ENCODE measurements at places on chromosomes 12 and 14.

GRCh38 chr12:1324910-1325309 lies 269.5 kb downstream of the FBXL14 start:
- peaks cover 4% of the 10 kb centered on the region for H3K4me1 ChIP-seq
- no peaks in the 10 kb centered on the region for H3K27me3 ChIP-seq
- H3K4me3 ChIP-seq, result no peak overlapping the region
- no peak overlapping the region for H3K27ac ChIP-seq
- H3K36me3 ChIP-seq, result no peaks in the 10 kb centered on the region
- DNase-seq, result no peak

DNA sequence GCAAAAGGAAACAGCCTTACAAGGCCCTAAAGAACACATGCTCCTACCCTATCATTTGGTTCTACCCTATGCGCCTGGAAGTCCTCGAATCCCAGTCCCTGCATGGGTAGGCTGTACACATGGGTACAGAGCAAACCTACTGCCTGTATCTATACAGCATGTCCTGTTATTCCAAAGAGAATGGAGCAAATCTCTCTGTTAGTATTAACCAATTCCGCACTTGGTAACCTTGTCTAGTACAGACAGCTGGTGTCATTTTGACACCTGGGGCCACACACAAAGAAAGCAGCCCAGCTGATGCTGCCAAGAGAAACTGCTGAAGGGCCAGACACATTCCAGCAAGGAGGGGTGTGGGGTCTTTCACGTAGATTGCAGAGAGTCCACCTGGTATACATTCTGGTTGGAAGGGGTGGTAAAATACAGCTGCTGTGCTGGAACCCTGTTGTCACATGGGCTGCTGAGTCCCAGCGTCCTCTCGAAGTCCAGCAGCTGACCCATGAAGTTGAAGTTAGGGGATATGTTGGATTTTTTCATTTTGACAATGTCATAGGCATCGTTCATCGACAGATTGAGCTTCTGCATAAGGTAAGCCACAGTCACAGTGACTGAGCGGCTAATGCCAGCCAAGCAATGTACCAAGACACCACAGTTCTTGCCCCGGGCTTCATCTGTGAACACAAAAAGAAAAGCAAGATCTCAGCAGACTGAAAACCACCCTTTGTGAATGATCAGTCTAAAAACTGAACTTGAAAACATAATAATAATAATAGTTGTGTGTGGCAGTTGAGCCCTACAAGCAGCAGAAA lies 3.2 kb downstream of the DUSP6 start:
- no peaks in the 10 kb centered on the region for H3K36me3 ChIP-seq
- H3K4me1 ChIP-seq, result peaks cover 37% of the 10 kb centered on the region
- H3K4me3 ChIP-seq, result peak overlapping the region; percentile 89
- no peak for DNase-seq

- H3K36me3 ChIP-seq, result peaks cover 15% of the 10 kb centered on the region
- DNase-seq, result no peak
- H3K4me3 ChIP-seq, result peak overlapping the region; percentile 85
These were observed 1.3 kb upstream of the ATP5MC2 start for GRCh38 chr12:53677016-53677799.

DNA sequence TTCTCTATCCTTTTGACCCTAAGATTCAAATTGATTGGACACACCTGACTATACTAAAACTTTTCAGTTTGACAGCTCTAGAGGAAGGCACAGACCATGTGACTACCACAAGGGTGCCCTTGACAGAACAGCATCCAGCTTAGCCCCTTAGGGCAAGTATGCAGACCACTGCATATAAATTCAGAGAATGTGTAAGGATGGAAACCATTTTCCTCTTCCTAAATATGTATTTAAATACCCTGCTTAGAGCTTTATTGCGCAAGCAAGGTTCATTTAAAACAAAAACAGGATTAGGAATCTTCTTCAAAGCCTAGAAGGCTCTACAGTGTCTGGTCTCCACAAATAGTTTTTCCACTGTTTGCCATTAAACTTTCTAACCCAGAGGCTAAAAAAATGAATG lies 202.8 kb downstream of the MED13L start:
- peaks cover 8% of the 10 kb centered on the region for H3K4me1 ChIP-seq
- no peak for DNase-seq
- no peak overlapping the region for H3K27ac ChIP-seq
- no peaks in the 10 kb centered on the region for H3K36me3 ChIP-seq
- H3K27me3 ChIP-seq, result no peaks in the 10 kb centered on the region

DNA sequence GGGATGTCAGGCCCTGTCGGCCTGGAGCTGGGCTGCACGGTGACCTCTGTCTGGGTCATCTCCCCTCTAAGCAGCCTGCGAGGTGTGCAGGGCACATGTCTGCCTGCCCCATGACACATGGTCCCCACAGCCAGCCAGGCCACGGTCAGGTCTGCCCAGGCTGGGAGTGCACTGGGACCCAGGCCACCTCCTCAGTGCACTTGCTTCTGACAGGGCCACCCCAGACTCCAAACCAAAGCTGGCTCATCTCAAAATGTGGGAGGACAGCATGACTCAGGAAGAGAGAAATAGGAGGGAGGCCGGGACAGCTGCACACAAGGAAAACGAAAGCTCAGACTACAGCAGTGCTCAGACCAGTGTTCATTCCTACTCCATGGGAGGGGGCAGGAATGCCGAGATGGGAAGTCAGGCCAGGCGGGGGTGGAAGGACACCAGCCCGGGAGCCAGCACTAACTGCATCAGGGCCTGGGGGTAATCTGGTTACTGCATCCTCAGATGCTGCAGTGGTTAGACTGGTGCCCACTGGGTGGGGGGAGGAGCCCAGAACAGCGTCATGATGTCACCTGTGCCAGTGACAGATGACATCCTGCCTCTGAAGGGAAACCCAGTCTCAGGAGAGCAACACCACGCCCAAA lies 4.0 kb downstream of the P2RX2 start:
- peaks cover 16% of the 10 kb centered on the region for H3K4me1 ChIP-seq
- peak overlapping the region; percentile 30 for H3K4me3 ChIP-seq
- H3K27ac ChIP-seq, result no peak overlapping the region
- DNase-seq, result no peak
- H3K36me3 ChIP-seq, result no peaks in the 10 kb centered on the region

DNA sequence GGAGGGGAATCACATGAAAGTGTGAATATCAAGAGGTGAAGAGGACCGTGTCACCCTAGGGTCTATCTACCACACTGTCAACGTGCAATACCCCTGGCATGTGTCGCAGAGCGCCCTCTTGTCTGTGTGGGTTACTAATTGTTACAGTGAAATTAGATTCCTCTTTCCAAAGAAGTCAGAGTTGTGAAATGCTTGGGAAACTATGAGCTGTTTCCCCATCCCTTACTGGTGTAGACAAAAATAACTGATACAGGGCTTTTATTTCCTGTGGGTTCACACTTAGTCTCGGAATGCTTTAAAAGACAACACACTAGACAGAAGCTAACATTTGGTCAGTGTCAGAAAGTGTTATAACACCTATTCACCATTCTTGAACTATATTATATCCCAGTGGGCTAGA lies 597.3 kb downstream of the NRXN3 start:
- H3K4me3 ChIP-seq, result no peak overlapping the region
- no peak for DNase-seq
- H3K27ac ChIP-seq, result no peak overlapping the region
- no peaks in the 10 kb centered on the region for H3K4me1 ChIP-seq
- no peaks in the 10 kb centered on the region for H3K36me3 ChIP-seq
- no peaks in the 10 kb centered on the region for H3K27me3 ChIP-seq

DNA sequence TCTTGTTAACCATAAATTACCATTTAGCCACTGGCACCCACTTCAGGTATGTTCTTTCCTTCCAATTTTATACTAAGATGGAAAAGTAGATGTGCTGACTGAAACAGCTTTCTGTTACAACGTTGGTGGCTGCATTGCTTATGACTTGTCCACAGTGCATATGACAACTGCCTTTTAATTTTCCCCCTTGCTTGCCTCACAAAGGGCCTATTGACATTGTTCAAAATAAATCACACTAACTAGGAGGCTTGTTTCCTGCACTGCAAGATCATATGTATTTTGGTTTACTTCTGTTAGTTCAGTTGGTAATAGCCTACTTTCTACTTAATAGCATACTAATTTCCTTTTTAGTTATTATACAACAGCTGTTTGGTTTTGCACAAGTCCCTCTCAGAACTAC lies 55.4 kb downstream of the SCAF11 start:
- H3K36me3 ChIP-seq, result peaks cover 65% of the 10 kb centered on the region
- peaks cover 6% of the 10 kb centered on the region for H3K4me1 ChIP-seq
- no peak overlapping the region for H3K4me3 ChIP-seq
- no peak for DNase-seq
- H3K27me3 ChIP-seq, result no peaks in the 10 kb centered on the region

- no peaks in the 10 kb centered on the region for H3K4me1 ChIP-seq
- H3K27ac ChIP-seq, result no peak overlapping the region
- no peaks in the 10 kb centered on the region for H3K27me3 ChIP-seq
- no peak overlapping the region for H3K4me3 ChIP-seq
- no peaks in the 10 kb centered on the region for H3K36me3 ChIP-seq
- DNase-seq, result no peak
These were observed 326.1 kb downstream of the TMEM121 start for GRCh38 chr14:105852378-105853088.

- peaks cover 5% of the 10 kb centered on the region for H3K4me1 ChIP-seq
- H3K27ac ChIP-seq, result no peak overlapping the region
- peaks cover 65% of the 10 kb centered on the region for H3K36me3 ChIP-seq
These were observed 2.9 kb downstream of the OXA1L start for GRCh38 chr14:22769369-22769768.

GRCh38 chr12:6459004-6459337 lies 7.1 kb downstream of the TAPBPL start:
- H3K4me3 ChIP-seq, result no peak overlapping the region
- DNase-seq, result no peak
- peaks cover 93% of the 10 kb centered on the region for H3K36me3 ChIP-seq
- no peak overlapping the region for H3K27ac ChIP-seq
- H3K4me1 ChIP-seq, result peaks cover 11% of the 10 kb centered on the region

DNA sequence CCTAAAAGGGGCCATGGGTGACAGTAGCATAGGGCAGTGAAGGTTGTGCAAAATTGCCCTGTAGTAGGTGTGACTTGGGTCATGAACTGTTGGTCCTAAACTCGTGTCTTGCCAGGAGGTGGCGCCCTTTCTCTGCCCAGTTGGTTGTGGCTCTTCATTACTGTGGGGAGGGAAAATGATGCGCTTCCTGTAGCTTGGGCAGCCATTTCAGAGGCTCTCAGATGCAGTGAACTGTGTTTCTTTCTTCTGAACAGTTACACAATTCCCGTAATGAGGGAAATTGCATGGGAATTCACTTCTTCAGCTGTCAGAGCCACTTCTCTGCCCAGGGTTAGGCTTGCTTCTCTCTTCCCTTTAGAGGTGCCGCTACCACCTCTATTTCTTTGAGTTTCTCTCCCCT lies 148.1 kb upstream of the NRXN3 start:
- no peaks in the 10 kb centered on the region for H3K36me3 ChIP-seq
- H3K27me3 ChIP-seq, result no peaks in the 10 kb centered on the region
- DNase-seq, result peak; percentile 65
- no peak overlapping the region for H3K27ac ChIP-seq
- no peak overlapping the region for H3K4me3 ChIP-seq

DNA sequence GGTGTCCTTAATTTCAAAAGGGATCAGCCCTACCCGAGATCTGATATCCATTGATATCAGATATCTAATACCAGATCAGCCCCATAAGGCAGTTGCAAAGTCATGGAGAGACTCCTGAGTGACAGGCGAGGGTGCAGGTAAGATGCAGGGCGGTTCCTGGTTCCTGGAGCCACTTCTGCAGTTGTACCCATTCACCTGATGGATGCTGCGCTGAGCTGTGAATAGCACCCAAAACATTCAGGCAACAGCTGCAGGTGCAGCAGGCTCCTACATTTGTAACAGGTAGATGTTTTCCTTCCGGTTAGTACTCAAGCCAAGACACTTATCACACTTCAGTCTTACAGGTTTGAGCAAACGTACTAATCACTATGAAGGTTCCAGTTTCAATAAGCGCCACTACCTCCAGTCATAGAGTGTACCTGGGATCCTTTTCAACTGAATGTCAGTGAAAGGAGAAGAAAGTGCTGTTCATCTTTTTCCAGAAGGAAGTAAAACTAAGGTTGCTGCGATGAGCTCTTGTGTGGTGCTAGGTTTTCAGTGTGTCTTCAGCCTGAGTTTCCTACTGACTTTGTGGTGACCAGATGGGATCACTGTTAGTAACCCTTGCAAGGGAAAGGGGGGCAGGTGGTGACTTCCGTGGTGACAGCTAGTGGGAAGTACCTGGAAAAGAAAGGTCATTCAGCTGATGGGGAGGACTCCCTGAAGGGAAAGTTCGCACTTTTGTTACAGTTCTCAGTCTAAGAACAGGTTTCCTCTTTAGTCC lies 1.9 kb downstream of the ATP6V0A2 start:
- no peaks in the 10 kb centered on the region for H3K27me3 ChIP-seq
- no peak overlapping the region for H3K4me3 ChIP-seq
- H3K36me3 ChIP-seq, result peaks cover 2% of the 10 kb centered on the region
- no peak overlapping the region for H3K27ac ChIP-seq
- no peak for DNase-seq

DNA sequence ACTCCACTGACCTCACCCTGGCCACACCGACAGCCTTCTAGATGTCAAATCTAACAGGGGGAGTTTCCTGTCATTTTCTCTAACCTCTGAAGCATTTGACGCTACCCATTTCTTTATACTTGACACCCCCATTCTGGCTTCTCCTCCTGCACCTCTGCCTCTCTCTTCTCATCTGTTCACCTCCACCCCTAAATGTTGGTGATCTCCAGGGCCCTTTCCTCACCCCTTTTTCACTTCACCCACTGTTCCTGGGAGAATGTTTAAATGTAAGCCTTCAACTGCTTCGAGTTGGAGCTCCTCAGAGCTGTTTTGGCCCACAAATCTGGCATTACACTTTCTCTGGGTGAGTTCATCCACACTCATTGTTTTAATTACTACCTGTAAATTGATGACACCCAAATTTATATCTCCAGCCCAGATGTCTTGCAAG lies 452 bp upstream of the RABGGTA start:
- H3K27me3 ChIP-seq, result no peaks in the 10 kb centered on the region
- peak overlapping the region; percentile 85 for H3K4me3 ChIP-seq
- no peak for DNase-seq
- H3K4me1 ChIP-seq, result peaks cover 8% of the 10 kb centered on the region

- peak within 1 kb of the TSS; percentile 46 for H3K27ac ChIP-seq
- peak within 1 kb of the TSS; percentile 78 for H3K4me3 ChIP-seq
- no peaks in the 10 kb centered on the region for H3K36me3 ChIP-seq
- H3K4me1 ChIP-seq, result no peaks in the 10 kb centered on the region
These were observed at the start of gene PLEKHH1 for GRCh38 chr14:67532998-67533753. PLEKHH1 (plus strand) TSS chr14:67533290; CDS start chr14:67541868, 8,578 bp downstream.

DNA sequence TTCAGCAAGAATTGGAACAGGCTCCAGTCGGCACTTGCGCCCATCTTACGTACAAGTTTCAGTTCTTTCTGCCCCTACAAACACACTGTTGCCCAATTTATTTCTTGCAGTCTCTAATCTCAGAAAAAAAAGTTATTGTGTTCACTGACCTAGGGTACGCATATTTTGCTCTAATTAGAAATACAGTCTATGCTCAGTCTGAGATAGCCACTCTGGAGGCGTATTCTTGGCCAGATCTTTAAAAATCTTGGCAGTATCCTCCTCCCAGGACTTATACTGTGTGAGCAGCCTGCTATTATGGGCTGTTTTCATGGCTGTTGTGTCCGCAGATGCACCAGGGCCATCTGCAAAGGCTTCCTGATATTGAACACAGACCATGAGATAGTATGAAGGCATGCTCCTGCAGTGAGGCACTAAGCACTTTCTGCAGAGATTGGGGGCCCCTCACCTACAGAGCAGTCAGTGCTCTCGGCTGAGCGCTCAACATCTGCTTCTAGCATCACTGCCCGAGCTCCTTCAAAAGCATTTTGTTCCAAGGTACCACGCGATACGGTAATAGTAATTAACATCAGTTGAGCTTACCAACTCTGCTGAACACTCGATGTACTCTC lies 57.9 kb downstream of the PPM1H start:
- no peaks in the 10 kb centered on the region for H3K36me3 ChIP-seq
- DNase-seq, result no peak
- no peaks in the 10 kb centered on the region for H3K27me3 ChIP-seq
- no peak overlapping the region for H3K27ac ChIP-seq
- H3K4me3 ChIP-seq, result peak overlapping the region; percentile 23
- no peaks in the 10 kb centered on the region for H3K4me1 ChIP-seq
